ENCODE measurements at places on chromosomes 3 and 15.

GRCh38 chr3:69699183-69699582, 40.1 kb upstream of the MITF start:
- DNase-seq: no peak

DNA sequence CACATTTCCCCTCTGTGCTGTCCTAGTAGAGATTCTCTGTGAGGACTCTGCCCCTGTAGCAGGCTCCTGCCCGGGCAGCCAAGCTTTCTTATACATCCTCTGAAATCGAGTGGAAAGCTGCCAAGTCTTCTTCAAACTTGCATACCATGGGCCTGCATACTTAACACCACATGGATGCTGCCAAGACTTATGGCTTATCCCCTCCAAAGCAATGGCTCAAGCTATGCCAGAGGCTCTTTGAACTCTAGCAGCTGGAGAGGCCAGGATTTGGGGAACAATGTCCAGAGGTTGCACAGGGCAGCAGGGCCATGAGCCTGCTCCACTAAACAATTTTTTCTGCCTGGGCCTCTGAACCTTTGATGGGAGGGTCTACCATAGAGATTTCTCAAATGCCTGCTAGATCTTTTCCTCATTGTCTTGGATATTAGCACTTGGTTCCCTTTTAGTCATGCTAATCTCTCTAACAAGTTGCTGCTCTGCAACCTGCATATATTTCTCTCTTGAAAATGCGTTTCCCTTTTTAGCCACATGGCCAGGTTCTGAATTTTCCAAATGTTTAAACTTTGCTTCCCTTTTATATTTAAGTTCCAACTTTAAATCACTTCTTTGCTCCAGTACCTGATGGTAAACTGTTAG, 6.1 kb upstream of the PLSCR4 start:
- peak; percentile 15 for DNase-seq

DNA sequence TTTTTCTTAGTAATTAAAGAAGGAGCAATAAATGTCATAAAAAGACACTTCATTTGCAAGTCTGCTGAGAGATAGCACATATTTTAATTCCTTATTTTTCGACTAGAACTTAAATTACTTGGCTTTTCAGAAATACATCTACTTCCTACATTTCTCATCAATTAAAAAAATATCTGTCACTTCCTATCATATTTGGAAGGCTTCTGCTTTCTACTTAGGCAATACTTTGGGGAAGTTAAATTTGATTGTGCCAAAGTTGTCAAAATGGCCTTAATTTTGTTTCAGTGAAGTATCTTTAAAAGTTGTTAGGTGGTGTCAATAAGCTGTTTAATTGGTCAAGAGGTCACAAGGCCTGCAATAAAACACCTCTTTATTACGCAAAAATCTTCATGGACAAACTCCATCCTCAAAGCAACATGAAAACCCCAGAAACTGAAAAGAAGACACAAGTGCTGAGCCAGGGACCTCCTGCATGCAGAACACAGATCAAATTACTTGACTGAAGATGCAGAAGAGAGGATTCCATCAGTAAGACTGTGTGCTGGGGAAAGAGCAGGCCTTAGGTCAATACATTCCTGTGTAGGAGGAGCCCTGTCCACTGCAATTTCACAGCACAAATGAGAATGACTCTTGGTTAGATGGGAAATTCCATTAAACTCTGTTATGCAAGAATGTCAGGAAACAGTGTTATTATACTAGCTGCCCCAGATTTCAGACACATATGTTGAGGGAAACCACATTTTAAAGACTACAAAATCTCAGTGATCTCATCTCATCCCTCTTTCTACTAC, 48.0 kb upstream of the FSTL1 start:
- peak; percentile 99 for DNase-seq

GRCh38 chr3:117019082-117019713, 309.6 kb downstream of the TUSC7 start:
- DNase-seq: peak; percentile 73

- peak; percentile 57 for DNase-seq
Measured at GRCh38 chr15:83709241-83709640, 55.3 kb downstream of the ADAMTSL3 start.

GRCh38 chr3:36650271-36650671, 114.1 kb downstream of the DCLK3 start:
- no peak for DNase-seq

DNA sequence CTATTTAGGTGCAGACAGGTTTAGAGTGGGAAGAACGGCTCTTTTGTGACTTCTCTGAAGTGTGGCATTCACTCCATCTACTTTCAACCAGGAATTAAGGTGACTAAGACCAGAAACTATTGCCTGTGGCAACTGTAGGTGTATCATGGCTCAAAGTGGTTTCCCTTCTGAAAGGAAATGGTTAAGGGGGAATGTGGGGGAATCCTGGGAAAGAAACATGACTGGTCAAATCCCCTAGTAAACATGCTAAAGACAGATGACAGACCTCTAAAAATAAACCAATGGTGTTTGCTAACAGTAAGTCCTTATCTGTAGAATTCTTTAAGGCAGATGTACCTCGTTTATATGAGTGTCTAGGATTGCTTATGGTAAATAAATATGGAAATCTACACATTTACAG, 56.9 kb downstream of the MEGF11 start:
- DNase-seq: peak; percentile 2

- no peak for DNase-seq
Measured at GRCh38 chr3:122700193-122700592, 19.6 kb downstream of the PARP14 start.

DNA sequence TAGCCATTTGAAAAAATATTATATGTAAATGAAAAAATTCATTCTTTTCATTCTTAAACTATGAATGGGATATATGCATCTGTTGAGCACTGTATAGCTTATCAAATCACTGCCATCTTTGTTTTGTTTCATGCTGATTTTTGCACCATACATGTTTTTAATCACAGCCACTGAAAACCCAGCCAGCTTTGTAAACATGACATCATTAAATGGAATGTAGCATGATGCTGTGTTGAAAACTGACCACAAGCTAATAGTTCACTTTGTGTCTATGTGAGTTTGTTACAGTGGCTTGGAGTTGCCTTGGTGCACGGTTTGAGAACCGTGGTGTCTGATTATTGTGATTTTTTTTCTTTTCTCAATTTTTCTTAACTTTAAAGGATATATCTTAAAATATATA, 75.7 kb downstream of the GMPS start:
- peak; percentile 90 for DNase-seq

DNA sequence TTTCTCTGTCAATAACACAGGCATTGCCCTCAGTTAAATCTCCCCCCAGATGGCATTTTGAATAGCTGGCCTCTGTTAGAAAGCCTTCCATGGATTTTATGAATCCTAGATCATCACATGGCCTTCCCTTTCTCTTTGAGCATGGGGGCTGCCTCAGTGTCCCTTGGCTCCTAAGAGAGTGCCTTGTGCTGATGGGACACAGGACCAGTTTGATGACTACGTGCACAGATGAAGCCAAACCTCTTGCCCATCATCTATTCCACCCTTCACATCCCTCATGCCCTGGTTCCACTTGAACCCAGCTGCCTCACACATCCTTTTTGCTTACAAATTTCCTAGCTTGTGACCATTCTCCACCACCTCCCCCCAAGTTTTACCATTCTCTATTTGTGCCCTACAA, 12.9 kb downstream of the TGFBR2 start:
- no peak for DNase-seq

GRCh38 chr15:65192016-65192415, 6.9 kb upstream of the CLPX start:
- peak; percentile 44 for DNase-seq

DNA sequence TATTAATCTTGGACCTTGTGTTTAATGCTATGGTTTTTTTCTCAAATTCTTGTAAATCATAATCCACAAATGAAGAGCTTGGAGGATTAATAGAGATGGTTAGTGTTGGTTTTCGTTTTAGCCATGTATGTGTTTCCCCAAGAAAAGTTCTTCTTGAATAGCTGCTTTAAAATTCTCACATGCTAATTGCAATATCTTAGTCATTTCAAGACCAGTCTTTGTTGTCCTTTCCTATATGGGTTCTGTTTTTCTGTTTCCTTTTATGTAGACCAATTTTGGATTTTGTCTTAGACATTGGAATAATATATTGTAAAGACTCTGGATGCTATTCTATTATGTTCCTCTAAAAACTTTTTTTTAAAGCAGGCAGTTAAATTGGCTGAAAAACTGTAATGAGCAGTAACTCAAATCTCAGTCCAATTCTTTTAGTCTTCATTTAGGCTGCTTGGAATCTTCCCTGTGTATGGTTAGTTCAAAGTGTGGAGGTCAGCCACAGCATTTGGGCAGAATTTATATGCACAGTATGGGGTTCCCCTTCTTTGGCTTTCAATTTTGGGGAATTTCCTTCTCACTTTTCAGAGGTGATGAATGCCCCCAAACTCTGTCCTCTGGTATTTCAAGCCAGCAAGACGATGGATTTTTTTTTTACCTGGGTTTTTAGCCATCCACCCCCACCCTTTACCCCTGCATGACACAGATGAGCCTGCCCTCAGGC, 39.1 kb upstream of the DNAJC13 start:
- DNase-seq: no peak

- DNase-seq: no peak
Measured at GRCh38 chr3:55546866-55547669, 60.0 kb upstream of the WNT5A start.

- no peak for DNase-seq
Measured at GRCh38 chr3:20052851-20053250, 12.6 kb downstream of the KAT2B start.

DNA sequence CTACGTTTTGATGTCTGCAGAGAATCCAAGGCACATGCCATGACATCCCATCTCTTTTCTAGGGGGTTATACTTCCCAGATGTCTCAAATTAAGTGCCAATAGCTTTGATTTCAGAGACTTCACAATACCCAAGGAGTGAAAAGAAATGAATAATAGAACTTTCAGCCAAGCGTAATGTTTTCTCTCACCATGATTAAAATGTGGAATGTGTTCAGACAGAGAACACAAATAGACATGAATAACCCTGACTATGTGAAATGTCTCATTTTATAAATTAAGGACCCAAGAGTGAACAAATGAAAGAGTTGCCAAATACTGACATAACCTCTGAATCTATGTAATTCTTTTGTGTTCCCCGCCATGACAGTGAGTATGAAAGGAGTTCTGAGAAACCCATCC, 123.6 kb upstream of the GAP43 start:
- DNase-seq: no peak

DNA sequence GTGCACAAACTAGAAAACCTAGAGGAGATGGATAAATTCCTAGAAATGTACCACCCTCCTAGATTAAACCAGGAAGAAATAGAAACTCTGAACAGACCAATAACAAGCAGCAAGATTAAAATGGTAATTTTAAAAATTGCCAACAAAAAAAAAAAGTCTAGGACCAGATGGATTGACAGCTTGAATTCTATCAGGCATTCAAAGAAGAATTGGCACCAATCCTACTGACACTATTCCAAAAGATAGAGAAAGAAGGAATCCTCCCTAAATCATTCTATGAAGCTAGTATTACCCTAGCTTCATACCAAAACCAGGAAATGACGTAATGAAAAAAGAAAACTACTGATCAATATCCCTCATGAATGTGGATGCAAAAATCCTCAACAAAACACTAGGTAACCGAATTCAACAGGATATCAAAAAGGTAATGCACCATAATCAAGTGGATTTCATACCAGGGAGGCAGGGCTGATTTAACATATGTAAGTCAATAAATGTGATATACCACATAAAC, 10.1 kb upstream of the CCR1 start:
- no peak for DNase-seq

GRCh38 chr3:157074490-157074889, 85.5 kb downstream of the CCNL1 start:
- no peak for DNase-seq

GRCh38 chr3:45969116-45969515, 25.9 kb downstream of the CXCR6 start:
- no peak for DNase-seq

- DNase-seq: no peak
Measured at GRCh38 chr15:37245358-37245757, 145.0 kb upstream of the MEIS2 start.

- no peak for DNase-seq
Measured at GRCh38 chr15:50064673-50065072, 54.4 kb downstream of the ATP8B4 start.

DNA sequence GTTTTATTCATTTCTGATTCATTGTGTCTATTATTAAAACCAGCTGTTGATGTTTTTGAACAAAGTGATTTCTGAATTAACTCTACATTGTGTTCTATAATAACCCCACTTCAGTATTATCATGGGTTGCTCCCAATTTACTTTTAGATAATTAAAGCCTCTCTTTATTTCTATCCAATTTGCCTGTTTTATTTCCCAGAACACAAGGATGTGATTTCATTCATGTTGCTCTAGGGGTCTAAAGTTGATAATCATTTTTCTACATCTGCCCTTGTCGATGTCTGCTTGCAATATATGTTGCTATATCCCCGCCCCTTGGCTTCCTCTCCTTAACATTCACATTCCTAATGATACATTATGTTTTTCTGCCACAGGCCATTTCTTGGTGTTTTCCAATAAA, 747.3 kb downstream of the CADM2 start:
- DNase-seq: no peak

DNA sequence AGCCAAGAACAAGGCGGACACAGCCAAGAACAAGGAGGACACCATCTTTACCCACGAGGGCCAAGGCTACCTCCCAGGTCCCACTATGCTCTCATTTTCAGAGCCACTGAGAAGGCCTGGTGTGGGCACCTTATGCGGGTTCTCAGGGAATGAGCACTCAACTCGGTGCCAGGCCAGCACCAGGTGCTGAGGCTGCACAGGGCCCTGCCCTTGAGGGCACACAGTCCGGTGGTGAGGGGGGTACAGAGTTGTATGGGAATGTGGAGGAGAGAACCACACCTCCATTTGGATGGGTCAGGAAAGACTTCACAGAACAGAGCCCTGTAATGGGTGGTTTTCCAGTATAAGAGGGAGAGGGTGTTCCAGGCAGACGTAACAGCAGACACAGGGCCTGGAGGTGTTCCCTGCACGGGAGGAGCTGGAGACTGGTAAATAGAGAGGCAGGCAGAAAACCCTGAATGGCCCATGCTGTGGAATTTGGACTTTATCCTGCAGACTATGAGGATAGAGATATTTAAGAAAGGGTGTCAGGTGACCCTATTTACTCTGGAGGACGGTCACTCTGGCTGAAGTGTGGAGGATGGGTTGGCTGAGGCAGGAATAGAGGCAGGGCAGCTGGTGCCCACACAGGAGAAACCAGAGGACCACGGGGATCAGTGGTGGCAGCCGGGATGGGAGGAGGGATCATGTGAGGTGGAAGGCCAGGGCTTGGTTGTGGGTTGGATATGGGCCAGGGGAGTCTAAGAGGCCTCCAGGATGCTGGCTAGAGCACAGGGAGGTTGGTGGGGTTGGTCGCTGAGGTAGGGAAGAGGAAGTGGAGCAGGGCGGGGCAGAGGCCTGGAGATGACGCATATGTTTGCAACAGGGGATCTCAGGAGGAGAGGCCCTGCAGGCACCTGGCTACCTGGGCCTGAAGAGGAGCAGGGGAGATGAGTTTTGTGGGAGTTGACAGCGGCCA, 34.6 kb downstream of the CRABP1 start:
- DNase-seq: no peak

- DNase-seq: no peak
Measured at GRCh38 chr15:62912808-62913207, 129.7 kb upstream of the TPM1 start.

Measured in fibroblast of mammary gland (primary cell).